Activated T-helper 2 cell treated with anti-CD3 and anti-CD28 coated beads, Interferon-gamma antibody, Interleukin-2, Interleukin-4, amounts not matched to agents 10 μg/mL and 5 μg/mL and 100 μg/mL, durations not matched to agents 14 hours and 24 hours and 36 hours (primary cell): ENCODE measurements at places on chromosomes 2 and 18.
A peak's percentile ranks its signal among the peaks of the same experiment; 100 is the strongest.

- DNase-seq = no peak
- peaks cover 15% of the 10 kb centered on the region for H3K27me3 ChIP-seq
- H3K27ac ChIP-seq = no peak overlapping the region
- H3K4me3 ChIP-seq = no peak overlapping the region
- H3K4me1 ChIP-seq = no peaks in the 10 kb centered on the region
- no peaks in the 10 kb centered on the region for H3K36me3 ChIP-seq
Measured at GRCh38 chr2:68432696-68433658, 34.1 kb downstream of the FBXO48 start.

GRCh38 chr2:118056165-118056534, 32.1 kb upstream of the INSIG2 start:
- peaks cover 5% of the 10 kb centered on the region for H3K4me1 ChIP-seq
- H3K36me3 ChIP-seq = no peaks in the 10 kb centered on the region
- H3K27me3 ChIP-seq = peaks cover 41% of the 10 kb centered on the region
- no peak overlapping the region for H3K4me3 ChIP-seq
- no peak overlapping the region for H3K27ac ChIP-seq
- DNase-seq = no peak

GRCh38 chr2:64750817-64751285, 97.1 kb upstream of the SERTAD2 start:
- H3K4me3 ChIP-seq = peak overlapping the region; percentile 87
- H3K36me3 ChIP-seq = peaks cover under 1% of the 10 kb centered on the region
- peak; percentile 98 for DNase-seq
- H3K4me1 ChIP-seq = peaks cover 29% of the 10 kb centered on the region
- H3K27me3 ChIP-seq = no peaks in the 10 kb centered on the region

- peaks cover 30% of the 10 kb centered on the region for H3K4me1 ChIP-seq
- no peak overlapping the region for H3K4me3 ChIP-seq
- no peaks in the 10 kb centered on the region for H3K27me3 ChIP-seq
- H3K36me3 ChIP-seq = peaks cover 14% of the 10 kb centered on the region
- H3K27ac ChIP-seq = no peak overlapping the region
Measured at GRCh38 chr18:76838182-76838581, 15.8 kb downstream of the ZNF236 start.

- no peak for DNase-seq
- no peaks in the 10 kb centered on the region for H3K36me3 ChIP-seq
- peaks cover 2% of the 10 kb centered on the region for H3K4me1 ChIP-seq
- H3K27me3 ChIP-seq = no peaks in the 10 kb centered on the region
Measured at GRCh38 chr2:216803791-216804190, 56.1 kb downstream of the TNP1 start.

DNA sequence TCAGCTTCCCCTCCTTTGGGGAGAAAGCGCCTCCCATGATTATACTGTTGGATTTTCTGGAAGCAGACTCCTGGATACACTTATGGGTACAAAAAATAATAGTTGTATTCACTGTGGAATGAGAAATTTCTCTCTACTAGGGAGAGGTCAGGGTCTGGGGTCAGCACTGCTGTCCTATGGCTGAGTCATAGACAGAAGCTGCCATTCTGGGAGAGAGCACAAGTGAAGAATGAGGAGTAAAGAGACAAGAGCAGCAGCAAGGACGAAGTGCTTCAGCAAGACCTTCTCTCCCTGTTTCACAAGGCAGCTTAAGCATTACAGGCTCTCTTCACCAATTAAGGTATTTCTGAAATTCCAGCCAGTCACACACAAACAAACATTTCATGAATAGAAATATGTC, 10.1 kb upstream of the UNC80 start:
- H3K27me3 ChIP-seq = no peaks in the 10 kb centered on the region
- DNase-seq = no peak
- no peak overlapping the region for H3K4me3 ChIP-seq
- H3K27ac ChIP-seq = no peak overlapping the region
- no peaks in the 10 kb centered on the region for H3K36me3 ChIP-seq

GRCh38 chr2:107359021-107359420, 467.7 kb upstream of the RGPD4 start:
- H3K4me3 ChIP-seq = no peak overlapping the region
- no peaks in the 10 kb centered on the region for H3K36me3 ChIP-seq
- no peak overlapping the region for H3K27ac ChIP-seq
- H3K27me3 ChIP-seq = no peaks in the 10 kb centered on the region
- no peaks in the 10 kb centered on the region for H3K4me1 ChIP-seq
- DNase-seq = no peak

DNA sequence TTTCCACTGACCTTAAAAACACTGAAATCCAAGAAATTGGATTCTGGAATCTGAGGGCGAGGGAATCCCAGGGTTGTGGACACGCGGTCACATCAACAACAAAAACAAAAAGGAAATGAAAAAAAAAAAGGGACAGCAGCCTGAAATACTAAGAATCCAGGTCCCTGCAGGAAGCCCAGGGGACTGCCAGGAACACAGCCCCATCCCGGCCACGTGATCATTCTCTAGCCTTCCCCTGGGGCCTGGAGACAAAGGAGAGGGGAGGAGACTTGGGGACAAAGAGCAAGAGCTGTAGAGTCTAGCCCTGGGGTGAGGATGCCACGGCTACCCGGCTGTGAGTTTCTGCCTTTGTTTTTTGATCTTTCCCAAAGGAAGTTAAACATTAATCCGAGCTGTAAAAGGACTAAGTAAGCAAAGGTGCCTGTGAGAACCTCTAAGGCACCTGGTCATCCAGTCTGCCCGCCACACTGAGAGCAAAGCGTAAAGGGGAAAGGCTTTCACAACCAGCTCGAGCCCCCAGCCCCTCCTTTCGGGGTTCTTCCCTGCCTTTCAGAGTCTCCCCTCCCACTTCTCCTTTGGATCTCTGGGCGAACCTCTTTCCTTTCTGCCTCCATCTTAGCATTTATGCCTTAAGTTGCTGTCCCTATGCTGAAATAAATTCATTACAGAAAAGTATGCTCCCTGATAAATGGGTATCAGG, 57.9 kb upstream of the MSH2 start:
- H3K27me3 ChIP-seq = peaks cover 31% of the 10 kb centered on the region
- DNase-seq = no peak
- peaks cover 1% of the 10 kb centered on the region for H3K4me1 ChIP-seq
- H3K4me3 ChIP-seq = no peak overlapping the region

DNA sequence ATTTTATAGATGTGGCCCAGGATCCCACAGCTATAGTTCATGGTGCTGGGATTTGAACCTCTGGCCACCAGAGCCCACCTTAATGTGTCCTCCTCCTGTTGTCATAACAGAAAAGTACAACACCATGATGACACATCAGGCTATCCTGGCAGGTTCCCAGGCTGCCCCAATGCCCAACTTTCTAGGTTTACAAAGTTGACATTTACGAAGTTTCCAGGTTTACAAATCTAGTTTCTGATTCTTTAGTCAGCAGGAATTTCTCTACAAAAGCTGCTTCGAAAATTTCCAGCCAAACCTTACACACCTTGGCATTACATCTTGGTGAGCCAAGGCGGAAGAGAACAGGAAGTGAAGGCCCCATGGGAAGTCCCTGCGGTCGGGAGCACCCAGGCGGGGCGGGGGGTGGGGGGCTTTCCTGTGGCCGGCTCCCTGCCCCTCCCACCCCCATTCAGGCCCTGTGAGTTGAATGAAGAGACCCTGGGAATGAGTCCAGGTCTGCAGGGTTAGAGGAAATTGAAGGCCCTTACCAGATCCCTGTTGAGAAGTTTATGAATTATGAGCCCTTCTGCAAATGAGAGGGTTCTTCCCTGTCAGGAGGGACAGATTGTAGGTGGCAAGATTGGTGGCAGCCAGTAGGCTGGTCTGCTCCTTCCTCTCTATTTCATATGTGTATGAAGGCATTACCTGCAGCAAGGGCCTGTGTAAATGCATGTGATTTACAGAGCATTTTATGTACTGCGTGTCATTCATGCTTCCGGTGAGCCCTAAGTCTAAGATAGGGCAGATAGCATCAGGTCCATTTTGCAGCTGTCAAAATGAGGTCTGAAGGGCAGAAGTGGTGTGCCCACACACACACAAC, 11.1 kb upstream of the IL1RN start:
- no peaks in the 10 kb centered on the region for H3K27me3 ChIP-seq
- peaks cover 34% of the 10 kb centered on the region for H3K4me1 ChIP-seq
- no peak overlapping the region for H3K4me3 ChIP-seq
- DNase-seq = no peak
- H3K27ac ChIP-seq = peak overlapping the region; percentile 91

- no peak overlapping the region for H3K4me3 ChIP-seq
- H3K27ac ChIP-seq = no peak overlapping the region
- no peak for DNase-seq
- H3K4me1 ChIP-seq = no peaks in the 10 kb centered on the region
- H3K27me3 ChIP-seq = no peaks in the 10 kb centered on the region
- no peaks in the 10 kb centered on the region for H3K36me3 ChIP-seq
Measured at GRCh38 chr2:235460548-235461047, 33.2 kb upstream of the AGAP1 start.

DNA sequence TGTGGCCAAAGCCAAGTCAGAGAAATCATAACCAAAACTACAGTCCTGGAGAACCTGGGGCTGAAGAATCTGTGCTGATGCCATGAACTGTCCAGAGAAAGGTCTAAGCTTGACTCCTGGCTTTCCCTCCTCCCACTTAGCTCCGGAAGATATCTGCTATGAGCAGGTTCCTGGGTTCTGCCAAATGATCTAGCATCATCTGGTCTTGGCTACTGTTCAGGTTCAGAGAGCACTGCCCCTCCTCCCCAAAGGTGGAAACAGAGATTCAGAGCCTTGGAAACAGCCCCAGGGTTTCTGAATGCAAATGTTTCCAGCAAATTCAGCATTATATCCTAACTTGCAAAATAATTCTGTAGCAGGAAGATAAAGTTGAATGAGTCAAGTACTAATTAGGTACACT, 219.2 kb upstream of the SP5 start:
- H3K4me1 ChIP-seq = peaks cover 1% of the 10 kb centered on the region
- peaks cover 3% of the 10 kb centered on the region for H3K36me3 ChIP-seq
- H3K27ac ChIP-seq = no peak overlapping the region
- DNase-seq = no peak

DNA sequence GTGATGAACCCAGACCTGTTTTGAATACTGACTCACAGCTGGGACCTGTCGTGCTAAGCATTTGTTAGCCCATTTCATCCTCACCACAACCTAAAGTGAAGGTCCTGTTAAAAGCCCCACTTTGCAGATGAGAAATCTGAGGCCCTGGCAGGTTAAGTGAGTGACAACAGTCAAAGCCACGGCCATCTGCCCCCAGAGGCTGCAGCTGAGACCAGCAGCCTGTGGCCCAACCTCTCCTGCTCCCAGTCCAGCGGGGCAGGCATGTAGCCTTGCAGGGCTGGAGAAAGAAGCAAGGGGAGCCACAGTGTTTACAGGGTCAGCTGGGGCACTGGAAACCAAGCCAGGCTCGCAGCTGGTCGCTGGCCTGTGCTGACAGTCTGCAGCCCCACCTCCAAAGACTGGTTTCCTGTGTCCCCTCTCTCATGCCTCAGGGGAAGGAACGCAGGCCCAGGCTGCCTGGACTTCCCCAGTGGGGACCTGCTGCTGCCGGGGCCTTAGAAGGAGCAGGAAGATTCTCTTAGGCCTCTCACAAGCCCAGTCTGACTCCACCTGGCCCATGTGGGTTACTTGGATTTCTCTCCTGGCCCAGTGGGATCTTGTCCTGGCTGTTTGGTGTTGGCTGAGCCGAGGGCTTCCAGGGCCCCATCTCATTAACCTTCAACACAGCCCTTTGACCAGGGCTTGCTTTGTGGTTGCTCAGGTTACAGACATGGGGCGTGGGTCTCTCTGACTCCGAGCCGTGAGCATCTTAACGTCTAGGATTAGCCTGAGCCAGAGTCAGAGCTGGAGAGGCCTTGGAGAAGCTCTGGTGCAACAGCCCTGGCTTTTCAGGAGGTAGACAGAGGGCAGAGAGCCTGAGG, 1.7 kb downstream of the INPP5D start:
- peaks cover 39% of the 10 kb centered on the region for H3K36me3 ChIP-seq
- DNase-seq = peak; percentile 23
- peaks cover 38% of the 10 kb centered on the region for H3K4me1 ChIP-seq
- H3K27ac ChIP-seq = peak overlapping the region; percentile 88

DNA sequence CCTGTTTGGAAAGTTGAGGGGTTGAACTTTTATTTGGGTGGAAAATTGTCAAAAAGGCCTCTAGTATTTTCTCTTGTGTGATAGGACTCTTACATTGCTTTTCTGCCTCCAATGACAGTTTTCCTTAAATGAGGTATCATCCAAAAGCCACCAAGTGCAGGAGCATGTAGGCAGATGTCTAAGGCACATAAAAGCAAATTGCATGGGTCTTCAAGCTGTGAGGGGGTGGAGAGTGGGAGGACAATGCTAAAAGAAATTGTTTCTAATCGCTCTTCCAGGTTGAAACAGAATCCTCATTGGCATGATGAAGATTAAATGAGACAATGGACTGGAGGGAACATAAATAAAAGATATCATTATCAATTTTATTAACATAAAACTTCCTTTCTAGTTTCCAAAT, 6.8 kb downstream of the TACR1 start:
- no peak overlapping the region for H3K27ac ChIP-seq
- no peak for DNase-seq
- no peak overlapping the region for H3K4me3 ChIP-seq

DNA sequence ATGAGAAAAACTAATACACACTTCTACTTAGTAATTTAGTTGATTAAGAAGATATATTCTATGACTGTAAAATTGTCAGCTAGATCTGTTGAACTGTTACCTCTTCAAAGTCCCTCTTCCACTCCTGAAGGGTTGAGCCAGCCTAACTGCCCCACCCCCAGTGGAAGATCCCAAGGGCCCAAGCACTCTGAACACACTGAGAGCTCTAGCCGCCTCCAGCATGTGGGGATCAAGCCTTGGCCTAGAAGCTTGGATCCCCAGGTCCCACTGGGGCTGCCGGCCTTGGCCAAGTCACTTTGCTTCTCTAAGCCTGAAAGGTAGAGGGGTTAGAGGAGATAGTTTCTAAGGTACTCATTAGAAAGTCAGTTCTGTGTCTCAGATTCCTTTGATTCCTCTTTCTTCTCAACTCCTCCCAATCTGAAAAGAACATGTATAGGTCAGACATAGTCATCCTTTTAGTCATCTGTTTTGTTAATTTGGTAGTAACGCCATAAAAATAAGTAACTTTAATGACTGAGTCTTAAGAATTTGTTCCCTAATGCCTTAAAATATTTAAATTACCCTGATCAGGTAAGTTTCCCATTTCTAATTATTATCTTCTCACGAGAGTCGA, 5.6 kb downstream of the CPSF3 start:
- no peak overlapping the region for H3K4me3 ChIP-seq
- H3K27me3 ChIP-seq = no peaks in the 10 kb centered on the region
- peaks cover 14% of the 10 kb centered on the region for H3K4me1 ChIP-seq

- no peaks in the 10 kb centered on the region for H3K4me1 ChIP-seq
- DNase-seq = no peak
- H3K27me3 ChIP-seq = peaks cover 4% of the 10 kb centered on the region
- H3K4me3 ChIP-seq = no peak overlapping the region
- no peak overlapping the region for H3K27ac ChIP-seq
- H3K36me3 ChIP-seq = no peaks in the 10 kb centered on the region
Measured at GRCh38 chr2:176391148-176391419, 121.8 kb downstream of the MTX2 start.
